Esophagus muscularis mucosa (tissue), 4 donors: ENCODE measurements at places on chromosomes 1 and 21. TPM values are rescaled to one million over a fixed set of nuclear protein-coding genes. Genes with fewer than 3 reads are reported as not detected.

GRCh38 chr21:32203877-32204480, 74.9 kb downstream of the MIS18A start:
- no peaks in the 10 kb centered on the region for H3K36me3 ChIP-seq
- H3K27ac ChIP-seq = no peak overlapping the region
- H3K4me3 ChIP-seq = no peak overlapping the region
- DNase-seq = peak; percentile 14
- H3K27me3 ChIP-seq = no peaks in the 10 kb centered on the region
- H3K4me1 ChIP-seq = no peaks in the 10 kb centered on the region

GRCh38 chr21:28336314-28336713, 656.4 kb downstream of the LTN1 start:
- peaks cover 34% of the 10 kb centered on the region for H3K4me1 ChIP-seq
- no peaks in the 10 kb centered on the region for H3K36me3 ChIP-seq
- H3K27me3 ChIP-seq = no peaks in the 10 kb centered on the region
- H3K27ac ChIP-seq = no peak overlapping the region
- no peak for DNase-seq

The GPR3 gene
- total RNA-seq = 0.13 TPM

GRCh38 chr1:42736152-42736551, 3.9 kb downstream of the CLDN19 start:
- no peak overlapping the region for H3K4me3 ChIP-seq
- no peaks in the 10 kb centered on the region for H3K36me3 ChIP-seq
- no peaks in the 10 kb centered on the region for H3K4me1 ChIP-seq
- H3K27ac ChIP-seq = no peak overlapping the region
- peaks cover 11% of the 10 kb centered on the region for H3K27me3 ChIP-seq

DNA sequence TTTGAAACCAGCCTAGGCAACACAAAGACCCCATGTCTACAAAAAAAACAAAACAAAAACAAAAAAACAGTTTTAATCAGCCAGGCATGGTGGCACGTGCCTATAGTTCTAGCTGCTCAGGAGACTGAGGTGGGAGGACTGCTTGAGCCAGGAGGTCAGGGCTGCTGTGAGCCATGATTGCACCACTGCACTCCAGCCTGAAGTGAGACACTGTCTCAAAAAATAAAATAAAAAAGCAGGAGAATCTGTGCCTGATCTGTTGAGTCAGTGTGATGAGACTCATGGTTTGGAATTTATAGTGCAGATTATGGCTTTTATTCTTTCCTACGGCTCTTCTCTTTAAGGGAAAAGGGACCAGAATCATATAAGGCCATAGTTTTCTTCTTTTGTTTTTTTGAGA, 16.5 kb downstream of the TRIT1 start:
- no peak for DNase-seq
- H3K4me3 ChIP-seq = no peak overlapping the region
- no peaks in the 10 kb centered on the region for H3K4me1 ChIP-seq
- no peak overlapping the region for H3K27ac ChIP-seq
- no peaks in the 10 kb centered on the region for H3K36me3 ChIP-seq

DNA sequence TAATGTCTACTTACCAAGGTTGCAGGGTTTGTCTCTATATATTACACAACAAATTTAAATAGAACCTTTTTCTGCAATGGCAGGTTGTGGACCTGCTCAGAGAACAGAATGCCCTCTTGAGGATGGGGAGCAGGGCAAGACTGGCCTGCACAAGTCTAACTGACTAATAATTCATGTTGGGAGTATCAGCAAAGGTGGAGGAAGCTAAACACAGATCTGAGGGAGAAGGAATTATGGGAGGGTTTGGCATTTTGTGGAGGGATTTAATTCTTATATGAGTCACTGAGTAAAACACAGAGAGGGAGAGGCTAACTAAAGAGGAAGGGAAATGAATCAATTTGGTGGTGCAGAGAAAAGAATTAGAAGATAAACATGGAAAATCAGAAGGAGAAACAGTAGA, 40.0 kb downstream of the CLDN17 start:
- no peaks in the 10 kb centered on the region for H3K27me3 ChIP-seq
- no peak for DNase-seq
- no peak overlapping the region for H3K27ac ChIP-seq
- H3K4me1 ChIP-seq = no peaks in the 10 kb centered on the region
- no peaks in the 10 kb centered on the region for H3K36me3 ChIP-seq

DNA sequence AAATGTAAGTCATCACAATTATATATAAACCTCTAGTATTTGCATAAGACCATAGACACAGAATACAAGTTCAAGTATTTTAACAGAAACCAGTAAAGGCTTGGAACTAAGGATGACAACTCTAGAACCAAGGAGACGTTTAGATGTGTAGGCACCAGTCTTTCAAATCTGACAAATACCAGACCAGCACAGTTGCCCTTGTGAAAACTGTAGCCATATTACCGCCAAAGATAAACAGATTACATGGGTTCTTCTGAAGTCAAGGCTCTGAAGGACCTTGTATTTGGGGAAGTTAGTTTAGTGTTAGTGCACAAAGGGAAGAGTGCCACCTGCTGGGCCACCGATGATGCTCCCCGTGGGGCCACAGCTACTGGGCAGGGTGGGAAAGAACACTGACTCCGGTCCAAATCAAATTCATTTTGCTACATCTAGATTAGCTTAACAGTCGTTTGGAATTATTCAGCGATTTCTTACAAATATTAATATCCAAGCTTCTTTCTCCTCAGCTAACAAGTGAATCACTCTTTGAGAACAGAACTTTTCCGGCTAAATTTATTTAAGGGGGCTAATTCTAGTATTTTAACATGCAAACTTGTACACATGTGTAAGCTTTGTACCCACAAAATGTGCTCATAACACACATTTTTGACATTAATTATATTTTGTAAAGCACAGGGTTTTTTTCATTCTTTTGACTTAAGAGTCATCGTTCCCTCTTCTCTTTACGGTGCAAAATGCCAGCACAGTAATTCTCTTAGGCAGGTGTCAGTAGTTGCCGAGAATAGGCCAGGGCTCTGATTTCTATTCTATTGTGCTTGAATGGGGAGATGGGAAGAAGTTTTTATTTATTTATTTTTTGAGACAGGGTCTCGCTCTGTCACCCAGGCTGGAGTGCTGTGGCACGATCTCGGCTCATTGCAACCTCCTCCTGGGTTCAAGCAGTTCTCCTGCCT, 8.0 kb upstream of the NIBAN1 start:
- no peak overlapping the region for H3K4me3 ChIP-seq
- H3K36me3 ChIP-seq = no peaks in the 10 kb centered on the region
- H3K27ac ChIP-seq = no peak overlapping the region

- H3K4me1 ChIP-seq = no peaks in the 10 kb centered on the region
- H3K27ac ChIP-seq = no peak overlapping the region
- no peak overlapping the region for H3K4me3 ChIP-seq
- H3K36me3 ChIP-seq = no peaks in the 10 kb centered on the region
- DNase-seq = peak; percentile 47
Observed at GRCh38 chr1:59900640-59901039, 25.9 kb downstream of the CYP2J2 start.

The PPIH gene
- total RNA-seq = 14.4 TPM

DNA sequence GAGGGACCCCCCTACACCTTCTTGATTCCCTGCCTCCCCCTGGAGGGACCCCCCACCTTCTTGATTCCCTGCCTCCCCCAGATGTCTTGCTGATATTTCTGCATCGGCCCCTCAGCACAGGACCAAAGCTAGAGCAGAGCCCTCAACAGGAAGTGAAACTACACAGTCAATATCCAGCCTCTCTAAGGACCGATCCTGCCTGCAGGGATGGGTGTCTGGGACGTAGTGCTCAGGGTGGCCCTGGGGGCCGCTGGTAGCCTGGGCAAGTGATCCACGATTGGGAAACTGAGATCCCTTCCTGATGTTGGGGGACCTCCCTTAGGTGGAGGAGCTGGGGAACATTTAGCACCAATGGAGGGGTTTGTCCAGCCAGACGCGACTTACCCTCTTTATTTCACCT, 3.9 kb upstream of the LEFTY2 start:
- H3K36me3 ChIP-seq = no peaks in the 10 kb centered on the region
- no peaks in the 10 kb centered on the region for H3K27me3 ChIP-seq
- peaks cover 15% of the 10 kb centered on the region for H3K4me1 ChIP-seq
- no peak for DNase-seq
- H3K4me3 ChIP-seq = no peak overlapping the region

- peaks cover 10% of the 10 kb centered on the region for H3K4me1 ChIP-seq
- H3K36me3 ChIP-seq = no peaks in the 10 kb centered on the region
- DNase-seq = no peak
- H3K27me3 ChIP-seq = no peaks in the 10 kb centered on the region
Observed at GRCh38 chr21:46149205-46149901, 6.0 kb downstream of the FTCD start.

The GGPS1 gene
- total RNA-seq = 28.0 TPM

- DNase-seq = no peak
- H3K4me1 ChIP-seq = no peaks in the 10 kb centered on the region
- H3K27me3 ChIP-seq = no peaks in the 10 kb centered on the region
- no peak overlapping the region for H3K4me3 ChIP-seq
- H3K27ac ChIP-seq = no peak overlapping the region
Observed at GRCh38 chr1:60527567-60527966, 454.0 kb upstream of the C1orf87 start.

- no peaks in the 10 kb centered on the region for H3K4me1 ChIP-seq
- H3K27me3 ChIP-seq = no peaks in the 10 kb centered on the region
- DNase-seq = no peak
- H3K4me3 ChIP-seq = no peak within 1 kb of the TSS
- no peaks in the 10 kb centered on the region for H3K36me3 ChIP-seq
Observed at GRCh38 chr1:196977278-196977677, at the start of gene CFHR5. TSS of gene CFHR5 (plus strand) at chr1:196977556. CDS start at chr1:196977665, 109 bp downstream.

DNA sequence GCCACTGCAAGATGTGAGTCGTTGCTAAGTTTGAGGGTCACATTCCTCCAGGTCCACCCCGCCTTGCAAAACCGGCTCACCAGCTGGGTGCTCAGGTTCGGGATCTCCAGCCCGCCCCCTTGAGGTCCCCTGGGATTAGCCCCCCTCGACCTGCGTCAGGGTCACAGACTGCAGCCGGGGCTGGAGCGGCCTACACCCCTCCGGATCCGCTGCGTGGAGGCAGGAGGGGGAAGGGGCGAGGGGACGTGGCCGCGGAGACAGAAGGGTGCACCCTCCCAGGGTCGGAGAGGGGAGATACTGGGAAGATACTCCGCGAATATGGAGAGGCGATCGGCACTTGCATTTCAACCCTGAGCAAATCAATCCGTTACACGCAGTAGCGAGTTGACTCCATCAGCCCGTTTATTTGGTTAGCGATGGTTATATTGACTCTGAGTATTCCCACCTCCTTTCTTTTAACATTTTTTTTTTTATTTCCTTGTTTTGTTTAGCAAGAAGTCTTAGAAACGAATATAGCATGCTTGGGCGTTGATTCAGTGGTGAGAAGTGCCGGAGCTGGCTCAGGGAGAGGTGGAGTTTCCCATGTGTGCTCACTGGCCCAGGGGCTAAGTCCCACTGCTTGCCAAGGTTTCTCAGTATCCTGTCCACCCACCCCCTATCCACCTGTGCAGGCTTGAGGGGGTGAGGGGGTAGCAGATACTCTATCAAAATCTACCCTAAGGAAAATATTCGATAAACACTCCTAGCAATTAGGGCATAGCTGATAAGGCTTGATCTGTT, 997 bp downstream of the IFNAR2 start:
- peaks cover 19% of the 10 kb centered on the region for H3K4me1 ChIP-seq
- H3K27me3 ChIP-seq = no peaks in the 10 kb centered on the region
- peak overlapping the region; percentile 98 for H3K4me3 ChIP-seq
- no peak for DNase-seq
- peak overlapping the region; percentile 94 for H3K27ac ChIP-seq

- H3K27me3 ChIP-seq = no peaks in the 10 kb centered on the region
- no peak overlapping the region for H3K27ac ChIP-seq
- H3K36me3 ChIP-seq = peaks cover 77% of the 10 kb centered on the region
- H3K4me3 ChIP-seq = no peak overlapping the region
- DNase-seq = no peak
Observed at GRCh38 chr1:228222548-228222947, 14.7 kb downstream of the OBSCN start.

The CR1 gene
- total RNA-seq = 3.6 TPM

- H3K36me3 ChIP-seq = peaks cover 75% of the 10 kb centered on the region
- H3K27me3 ChIP-seq = no peaks in the 10 kb centered on the region
- peaks cover 39% of the 10 kb centered on the region for H3K4me1 ChIP-seq
- no peak overlapping the region for H3K27ac ChIP-seq
Observed at GRCh38 chr1:16396591-16396990, 29.5 kb downstream of the SZRD1 start.

- H3K4me1 ChIP-seq = no peaks in the 10 kb centered on the region
- no peak for DNase-seq
- no peak overlapping the region for H3K4me3 ChIP-seq
Observed at GRCh38 chr1:187696073-187696472, 867.3 kb downstream of the PLA2G4A start.

- DNase-seq = no peak
- no peaks in the 10 kb centered on the region for H3K27me3 ChIP-seq
- H3K4me3 ChIP-seq = no peak overlapping the region
- H3K4me1 ChIP-seq = no peaks in the 10 kb centered on the region
- no peak overlapping the region for H3K27ac ChIP-seq
- no peaks in the 10 kb centered on the region for H3K36me3 ChIP-seq
Observed at GRCh38 chr1:198549866-198550265, 9.4 kb upstream of the ATP6V1G3 start.

The RGSL1 gene
- not detected for total RNA-seq

The LRRC8C gene
- total RNA-seq = 7.7 TPM

DNA sequence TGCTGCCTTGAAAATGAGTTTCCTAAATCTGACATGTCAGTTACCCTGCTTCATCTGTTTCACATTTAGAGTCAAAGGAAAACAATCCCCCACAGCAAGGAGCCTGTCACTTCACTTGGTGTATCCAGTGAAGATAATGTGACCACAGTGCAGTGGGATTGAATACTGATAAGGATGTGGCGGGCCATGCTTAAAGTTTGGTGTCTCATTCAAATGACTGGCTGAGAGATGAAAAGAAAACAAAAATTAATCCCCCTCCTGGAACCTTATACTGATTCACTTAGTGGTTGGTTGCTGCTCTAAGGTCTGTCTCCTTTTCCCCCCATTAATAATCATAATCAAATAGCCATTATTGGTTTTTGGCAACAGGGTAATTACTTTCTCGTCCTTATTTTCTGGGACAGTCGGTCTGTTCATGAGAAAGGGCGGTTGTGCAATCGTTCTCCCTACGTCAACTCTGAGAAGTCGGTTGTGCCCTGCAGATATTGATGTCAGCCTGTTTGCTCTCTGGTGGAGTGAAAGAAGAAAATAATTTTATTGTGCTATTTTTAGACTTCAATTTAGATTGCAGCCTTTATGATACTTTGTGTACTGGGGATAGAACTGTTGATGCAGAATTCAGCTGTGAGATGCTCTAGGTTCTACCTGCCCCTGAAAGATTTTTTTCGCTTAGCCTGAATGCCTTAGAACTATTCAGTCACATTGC, 360.2 kb downstream of the DISC1 start:
- no peaks in the 10 kb centered on the region for H3K27me3 ChIP-seq
- H3K36me3 ChIP-seq = no peaks in the 10 kb centered on the region
- no peak overlapping the region for H3K27ac ChIP-seq
- peaks cover 8% of the 10 kb centered on the region for H3K4me1 ChIP-seq
